ENCODE measurements at places on chromosomes 13 and 19.

GRCh38 chr13:33871207-33872004 lies 53.5 kb downstream of the RFC3 start:
- DNase-seq, result no peak

GRCh38 chr19:13506471-13506820 lies at the start of gene CACNA1A:
TSS of gene CACNA1A (minus strand) at chr19:13506479. CDS start at chr19:13506224, 255 bp downstream.
- no peak for DNase-seq

- no peak for DNase-seq
Measured at GRCh38 chr13:59458908-59459579, 704.7 kb downstream of the DIAPH3 start.

DNA sequence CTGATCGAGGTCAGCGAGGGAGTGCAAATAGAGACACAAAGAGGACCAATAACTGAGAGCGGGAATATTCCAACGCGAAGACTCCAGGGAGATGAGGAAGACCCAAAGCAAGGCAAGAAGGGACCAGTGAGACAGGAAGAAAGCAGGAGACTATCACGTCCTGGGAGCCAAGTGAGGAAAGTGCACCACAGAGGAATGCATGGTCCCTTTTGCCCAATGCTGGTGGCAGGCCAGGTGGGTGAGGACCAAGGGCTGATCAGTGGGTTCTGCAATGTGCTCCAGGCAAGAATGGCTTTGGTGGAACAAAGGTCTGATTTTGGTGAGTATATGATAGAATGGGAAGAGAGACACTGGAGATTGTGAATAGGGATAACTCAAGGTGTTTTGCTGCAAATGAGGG lies 25.4 kb downstream of the CHST8 start:
- DNase-seq, result no peak

- DNase-seq, result no peak
Measured at GRCh38 chr19:12767666-12768065, 7.7 kb downstream of the HOOK2 start.

GRCh38 chr13:20796791-20797508 lies 23.2 kb upstream of the EEF1AKMT1 start:
- no peak for DNase-seq

GRCh38 chr13:100573121-100573520 lies 15.5 kb downstream of the GGACT start:
- DNase-seq, result peak; percentile 56

DNA sequence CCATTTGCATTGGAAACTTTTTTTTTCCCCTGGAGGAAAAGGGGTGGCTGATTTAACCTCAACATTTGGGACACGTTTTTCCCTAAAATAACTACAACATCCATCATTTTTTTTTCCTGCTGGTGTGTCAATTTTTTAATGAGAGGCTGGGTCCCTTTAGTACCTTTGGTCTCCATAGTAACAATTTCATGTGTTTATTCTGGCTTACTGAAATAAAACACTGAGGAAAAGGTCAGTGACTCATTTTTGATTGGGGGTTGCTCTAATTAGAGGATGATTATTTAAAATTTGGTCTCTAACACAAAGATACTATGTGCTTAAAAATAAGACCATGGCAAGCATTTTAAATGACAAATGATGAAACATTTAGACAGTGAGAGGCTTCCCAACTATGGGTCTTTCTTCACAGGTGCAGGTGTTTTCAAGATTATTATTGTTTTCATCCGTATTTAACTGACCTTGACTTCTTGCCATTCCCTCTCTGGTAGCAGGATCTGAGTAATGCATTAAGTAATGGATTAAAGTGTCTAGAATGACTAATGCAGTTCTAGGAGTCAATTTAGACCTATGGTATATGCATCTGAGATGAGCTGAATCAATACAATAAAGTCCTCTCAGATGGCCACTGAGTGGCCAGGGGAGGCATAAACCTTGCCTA lies 406.4 kb downstream of the KCNRG start:
- DNase-seq, result no peak

GRCh38 chr13:52010890-52011631 lies at the start of gene ATP7B:
TSS of gene ATP7B (minus strand) at chr13:52011450. CDS start at chr13:52011337, 113 bp downstream.
- DNase-seq, result no peak

- DNase-seq, result no peak
Measured at GRCh38 chr13:110173247-110173818, 133.6 kb downstream of the COL4A1 start.

GRCh38 chr13:111387945-111388600 lies 67.6 kb downstream of the TEX29 start:
- no peak for DNase-seq

DNA sequence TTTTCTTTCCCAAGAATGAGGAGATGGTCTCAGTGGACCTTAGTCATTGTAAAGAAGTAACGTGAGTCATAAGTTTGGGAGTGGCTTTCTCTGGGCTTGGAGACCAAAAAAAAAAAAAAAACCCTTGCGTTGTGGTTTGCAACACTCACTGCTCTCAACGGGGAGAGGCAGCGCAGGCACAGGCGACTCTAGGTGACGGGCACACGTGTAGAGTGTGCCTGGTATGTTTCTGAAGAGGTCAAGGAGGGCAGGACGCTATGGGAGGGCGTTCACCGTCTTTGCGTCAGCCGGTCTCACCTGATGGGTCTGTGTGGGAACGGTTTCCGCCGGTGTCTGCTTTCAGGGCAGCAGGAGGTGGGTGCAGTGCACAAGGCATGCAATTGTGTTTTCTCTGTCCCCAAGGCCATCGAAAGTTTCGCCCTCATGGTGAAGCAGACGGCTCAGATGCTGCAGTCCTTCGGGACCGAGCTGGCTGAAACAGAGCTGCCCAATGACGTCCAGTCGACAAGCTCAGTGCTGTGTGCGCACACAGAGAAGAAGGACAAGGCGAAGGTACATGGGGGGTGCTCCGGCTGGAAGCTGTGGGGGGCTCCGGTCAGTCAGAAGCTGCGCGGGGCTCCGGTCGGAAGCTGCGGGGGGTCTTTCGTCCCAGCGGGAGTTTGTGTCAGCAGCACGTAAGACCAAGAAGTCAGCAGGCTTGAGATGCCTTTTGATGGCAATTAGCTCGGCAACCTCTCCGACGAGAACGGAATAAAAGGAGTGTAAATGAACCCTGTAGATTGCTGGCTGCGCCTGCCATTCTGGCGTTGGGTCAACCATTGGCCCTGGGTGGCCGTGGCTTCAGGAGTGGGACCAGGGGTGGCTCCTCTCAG lies 40.8 kb upstream of the F7 start:
- DNase-seq, result no peak

DNA sequence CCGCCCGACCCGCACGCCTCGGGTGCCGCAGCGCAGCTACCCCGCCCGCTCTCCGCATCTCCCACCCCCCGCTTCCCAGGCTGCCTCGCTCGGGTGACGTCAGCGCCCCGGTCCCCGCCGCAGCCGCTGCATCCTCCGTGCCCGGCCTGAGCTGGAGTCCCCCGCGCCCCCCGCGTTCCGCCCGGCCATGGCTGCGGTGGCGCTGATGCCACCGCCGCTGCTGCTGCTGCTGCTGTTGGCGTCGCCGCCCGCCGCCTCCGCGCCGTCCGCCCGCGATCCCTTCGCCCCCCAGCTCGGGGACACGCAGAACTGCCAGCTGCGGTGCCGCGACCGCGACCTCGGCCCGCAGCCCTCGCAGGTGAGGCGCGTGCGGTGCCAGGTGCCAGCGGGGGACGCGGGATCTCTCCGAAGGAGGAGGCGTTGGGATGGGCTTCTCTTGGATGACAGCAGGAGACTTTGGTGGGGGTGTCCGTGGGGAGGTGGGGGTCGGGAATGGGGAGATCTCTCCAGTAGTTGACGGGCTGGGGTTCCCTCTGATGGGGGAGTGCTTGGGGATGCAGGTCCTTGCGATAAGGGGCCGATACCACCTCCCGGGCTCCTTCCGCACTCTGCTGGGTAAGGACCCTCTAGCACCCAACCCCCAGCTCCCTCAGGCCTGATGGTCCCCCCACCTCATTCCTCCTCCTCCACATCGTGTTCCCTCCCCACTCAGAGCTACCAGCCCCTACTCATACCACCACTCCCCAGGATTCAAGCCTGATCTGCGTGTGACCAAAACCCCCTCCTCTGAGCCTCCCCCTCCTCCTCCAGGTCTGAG lies at the start of gene TMEM59L:
Gene TMEM59L (plus strand): TSS at position 99 of the 817 bp plus-strand sequence. CDS start 89 bp downstream, at position 188.
- DNase-seq, result peak; percentile 33

GRCh38 chr13:106597186-106597585 lies 29.2 kb upstream of the ARGLU1 start:
- no peak for DNase-seq
